ENCODE measurements at places on chromosomes 7 and 10.

GRCh38 chr10:110083884-110084283 is 76.1 kb downstream of the ADD3 start:
- DNase-seq, result no peak

DNA sequence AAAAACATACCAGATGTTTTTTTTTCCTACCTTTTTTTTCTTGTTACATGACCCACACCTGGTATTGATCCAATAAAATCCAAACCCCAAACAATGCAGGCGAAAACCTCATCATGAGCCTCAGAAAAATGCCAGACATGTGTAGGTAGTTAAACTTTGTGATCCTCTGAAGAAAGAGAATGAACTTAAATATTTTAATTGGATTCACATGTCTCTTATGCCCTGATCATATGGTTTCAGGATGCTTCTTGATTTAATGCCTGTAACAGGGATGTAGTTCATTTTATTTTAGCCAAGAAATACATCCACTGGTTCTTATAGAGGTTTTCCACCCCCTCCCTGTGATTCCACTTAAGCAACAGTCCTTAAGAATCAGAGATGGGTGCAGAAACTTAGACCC is 451.6 kb downstream of the TYW1 start:
- no peak for DNase-seq

- no peak for DNase-seq
Observed at GRCh38 chr7:125074141-125074540, 144.5 kb upstream of the POT1 start.

DNA sequence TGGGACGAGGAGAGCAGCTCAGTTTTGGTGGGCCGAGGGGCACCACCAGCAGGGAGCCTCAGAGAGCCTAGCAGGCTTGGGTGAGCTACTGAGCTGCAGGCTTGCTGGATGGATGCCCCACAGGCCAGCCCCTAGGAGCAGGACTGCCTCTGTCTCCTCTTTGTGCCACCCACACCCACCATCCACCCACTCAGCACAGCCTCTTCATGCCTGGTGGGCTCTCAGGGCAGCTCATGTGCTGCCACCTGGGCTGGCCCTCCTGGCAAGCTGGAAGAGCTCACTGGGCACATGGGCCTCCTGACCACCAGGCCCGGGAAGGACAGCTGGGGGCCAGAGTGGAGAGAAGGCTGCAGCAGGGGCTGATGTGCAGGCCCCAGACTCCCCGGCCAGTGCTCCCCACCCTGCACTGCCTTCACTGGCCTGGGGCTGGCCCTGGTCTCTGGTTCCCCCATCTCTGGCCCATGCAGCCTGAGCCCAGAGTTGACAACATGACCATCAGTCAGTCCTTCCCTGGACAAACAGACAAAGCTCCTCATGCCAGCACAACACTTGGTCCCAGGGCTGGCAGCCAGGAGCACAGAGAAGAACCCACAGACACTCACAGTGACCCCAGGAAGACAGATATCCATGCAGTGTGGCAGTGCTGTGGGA is 8.2 kb downstream of the RASGEF1A start:
- DNase-seq, result no peak

GRCh38 chr7:50648570-50649169 is 83.5 kb upstream of the DDC start:
- DNase-seq, result no peak

- DNase-seq, result no peak
Observed at GRCh38 chr7:7861211-7861633, 107.4 kb upstream of the GLCCI1 start.

- no peak for DNase-seq
Observed at GRCh38 chr7:103704701-103705100, 258.7 kb upstream of the SLC26A5 start.

- no peak for DNase-seq
Observed at GRCh38 chr10:71712572-71713134, 6.9 kb downstream of the C10orf105 start.

DNA sequence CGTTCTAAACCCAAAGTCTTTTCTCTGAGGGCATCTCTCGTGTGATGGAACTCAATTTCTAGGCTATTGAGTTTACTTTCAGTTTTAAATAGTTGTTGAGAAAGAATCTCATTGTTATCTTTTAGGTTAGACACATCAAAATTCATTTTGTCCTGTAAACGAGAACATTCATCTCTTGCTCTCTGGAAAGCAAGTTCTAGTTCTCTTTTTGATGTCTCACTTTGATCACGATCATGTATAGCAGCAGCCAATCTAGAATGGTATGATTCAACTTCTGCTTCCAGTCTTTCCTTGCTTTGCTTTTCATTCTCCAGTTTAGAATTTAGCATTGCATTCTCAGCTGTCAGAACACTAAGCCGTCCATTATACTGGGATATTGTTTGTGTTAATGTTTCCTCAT is 65.1 kb downstream of the ANKRD26 start:
- DNase-seq, result no peak

GRCh38 chr7:74300926-74301325 is 11.7 kb downstream of the CLIP2 start:
- DNase-seq, result no peak

- no peak for DNase-seq
Observed at GRCh38 chr7:93945083-93945482, 23.5 kb downstream of the GNG11 start.

GRCh38 chr10:122419876-122420623 is 34.4 kb upstream of the ARMS2 start:
- DNase-seq, result no peak

DNA sequence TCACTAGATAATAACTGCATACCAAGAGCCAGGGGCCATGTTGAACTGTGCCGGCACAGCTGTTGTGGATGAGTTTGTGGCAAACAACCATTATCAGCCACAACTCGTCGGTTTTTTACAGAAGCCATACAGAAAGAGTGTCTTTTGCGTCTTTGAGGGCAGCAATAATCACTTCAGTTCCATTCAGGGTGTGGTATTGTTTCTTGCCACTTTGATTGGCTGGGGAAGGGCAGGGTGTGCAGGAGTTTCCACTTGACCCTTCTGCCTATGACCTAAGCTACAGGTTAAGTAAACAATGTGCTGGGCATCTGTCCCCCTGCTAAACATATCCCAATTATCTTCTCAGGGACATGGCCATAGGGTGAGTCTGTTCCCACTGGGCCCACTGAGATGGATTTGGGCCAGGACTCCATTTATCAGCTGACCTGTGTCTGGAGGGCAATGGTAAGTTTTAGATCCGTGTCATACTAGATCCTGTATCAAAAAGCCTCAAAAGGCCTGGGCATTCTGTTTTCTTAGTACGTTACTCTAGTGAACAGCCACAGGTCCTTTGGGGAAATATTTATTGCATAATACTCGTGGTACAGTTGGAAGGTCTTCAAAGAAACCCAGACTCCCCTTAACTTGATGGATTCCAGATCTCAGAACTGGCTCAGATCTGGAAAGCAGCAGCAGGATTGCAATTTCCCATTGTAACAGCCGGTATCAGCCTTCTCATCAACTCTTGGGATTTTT is 15.9 kb downstream of the ZNF3 start:
- no peak for DNase-seq

GRCh38 chr10:14485986-14486385 is 155.3 kb upstream of the FRMD4A start:
- DNase-seq, result no peak

DNA sequence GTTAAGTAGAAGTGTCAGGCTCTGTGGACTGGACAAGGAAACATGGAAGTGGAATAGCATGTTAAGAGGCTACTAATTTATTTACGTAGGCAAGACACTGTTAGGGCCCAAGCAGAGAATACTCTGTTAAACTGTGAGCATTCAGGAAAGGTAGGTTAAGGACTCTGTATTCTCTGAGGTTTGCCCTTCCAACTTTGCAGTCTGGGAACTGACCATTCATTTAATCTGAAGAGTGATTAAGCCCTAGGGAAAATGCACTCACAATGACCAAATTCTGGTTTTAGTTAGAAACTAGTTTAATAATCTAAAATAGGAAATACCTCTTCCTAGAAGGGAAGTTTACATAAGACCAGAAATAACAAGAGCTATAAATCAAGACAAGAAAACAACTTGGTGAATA is 266.6 kb downstream of the SUGCT start:
- no peak for DNase-seq

DNA sequence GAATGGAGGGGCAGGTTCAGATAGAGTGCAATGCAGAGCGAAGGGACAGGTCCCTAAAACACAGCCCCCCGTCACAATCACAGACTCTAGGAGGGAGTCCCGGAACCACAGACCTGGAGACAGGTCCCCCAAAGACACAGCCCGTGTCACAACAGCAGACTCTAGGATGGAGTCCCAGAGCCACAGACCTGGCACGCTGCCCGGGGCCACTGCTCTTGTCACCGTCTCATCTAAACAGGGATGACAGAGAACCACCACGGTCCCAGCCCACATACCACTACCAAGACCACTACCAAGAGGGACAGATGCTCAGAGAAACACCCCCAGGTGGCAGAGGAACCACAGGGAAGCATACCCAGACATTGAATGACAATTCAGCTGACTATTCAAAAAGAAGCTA is 183.9 kb downstream of the TCERG1L start:
- no peak for DNase-seq

GRCh38 chr7:64574540-64575099 is 11.7 kb upstream of the ZNF680 start:
- DNase-seq, result no peak

DNA sequence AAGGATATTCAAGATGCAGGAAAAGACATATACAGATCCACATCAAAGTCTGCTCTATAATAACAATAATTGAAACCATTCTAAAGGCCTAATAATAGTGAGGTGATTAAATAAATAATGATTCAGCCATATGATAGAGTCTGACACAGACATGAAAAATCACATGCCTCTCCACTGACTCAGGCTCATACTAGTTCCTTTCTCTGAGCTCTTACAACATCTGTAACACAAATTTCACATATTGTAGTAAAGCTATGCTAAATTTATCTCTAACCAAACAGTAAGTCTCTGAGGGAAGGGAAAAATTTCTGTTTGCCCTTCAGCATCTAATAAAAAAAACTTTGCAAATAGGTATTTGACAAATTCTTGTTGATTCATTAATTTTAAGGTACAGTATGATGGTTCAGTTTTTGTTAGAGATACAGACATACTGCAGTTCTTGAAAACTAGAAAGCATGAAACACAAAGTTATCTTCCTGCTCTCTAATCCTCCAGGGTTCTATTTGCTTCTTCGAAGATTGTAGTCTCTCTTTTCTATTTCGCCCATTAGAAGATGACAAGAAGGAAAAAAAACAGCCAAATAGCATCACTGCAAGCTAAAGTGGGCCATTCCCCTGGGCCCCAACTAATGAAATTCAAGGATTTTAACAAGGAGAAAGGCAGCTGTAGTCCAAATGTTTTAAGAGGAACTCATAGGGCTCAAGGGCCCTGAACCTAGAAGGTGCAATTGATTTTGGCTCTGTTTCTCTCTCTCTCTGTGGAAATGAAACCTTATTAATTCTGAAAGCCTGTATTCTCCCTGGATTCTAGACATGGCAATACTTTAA is 53.9 kb downstream of the CUBN start:
- DNase-seq, result no peak

GRCh38 chr7:131218727-131219128 is 108.9 kb upstream of the MKLN1 start:
- no peak for DNase-seq

DNA sequence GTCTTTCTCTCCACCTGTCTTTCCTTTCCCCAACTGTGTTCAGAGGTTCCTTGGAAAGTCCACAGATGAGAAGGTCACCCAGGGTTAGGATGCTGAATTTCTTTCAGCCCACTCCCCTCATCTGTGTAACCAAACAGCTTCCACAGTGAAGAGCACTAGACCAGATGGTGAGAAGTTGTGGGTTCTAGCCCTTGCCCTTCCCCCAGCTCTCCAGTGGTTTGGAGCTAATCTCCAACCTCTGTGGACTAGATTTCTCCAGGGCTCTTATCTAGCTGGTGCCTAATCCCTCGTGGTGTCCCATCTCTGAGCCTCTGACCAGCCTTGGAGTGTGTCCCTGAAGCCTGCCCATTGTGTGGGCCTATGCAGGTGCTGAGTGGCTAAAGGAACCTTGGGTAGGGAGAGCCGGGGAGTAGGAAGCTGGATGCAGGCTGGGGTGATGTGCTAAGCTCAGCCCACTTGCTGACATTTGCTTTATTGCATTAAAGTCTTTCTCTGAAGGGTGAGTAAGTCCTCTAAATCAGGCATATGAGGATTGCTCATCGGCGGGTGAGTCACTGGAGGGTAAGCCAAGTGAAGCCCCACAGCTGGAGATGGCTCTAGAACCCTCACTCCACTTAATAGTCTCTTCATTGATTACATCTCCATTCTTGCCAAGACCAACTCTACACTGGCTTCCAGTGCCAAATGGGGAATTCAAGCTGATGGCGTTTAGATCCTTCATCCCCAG is 14.9 kb downstream of the DUSP5 start:
- no peak for DNase-seq

- no peak for DNase-seq
Observed at GRCh38 chr10:110404825-110405224, 92.9 kb upstream of the DUSP5 start.
